T-helper 22 cell (primary cell): ENCODE measurements at places on chromosomes 1 and 21.

- DNase-seq, result no peak
Observed at GRCh38 chr1:179550746-179551682, 24.7 kb downstream of the NPHS2 start.

DNA sequence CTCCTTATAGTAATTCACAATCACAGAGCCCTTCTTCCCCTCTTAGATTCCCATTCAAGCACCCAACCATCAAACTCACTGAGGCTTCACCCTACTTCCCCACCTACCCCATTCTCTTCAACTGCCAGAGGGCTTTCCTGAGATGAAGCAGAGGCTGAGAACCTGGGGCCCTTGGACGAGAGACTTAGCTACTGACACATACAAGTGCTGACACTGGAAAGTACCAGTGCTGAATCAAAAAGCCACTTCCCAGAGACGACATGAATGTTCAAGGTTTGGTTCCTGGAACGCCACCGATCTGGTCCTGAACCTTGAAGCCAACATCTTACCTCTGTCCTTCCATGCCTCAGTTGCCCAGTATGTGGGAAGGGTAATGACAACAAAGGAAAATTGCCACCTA lies 16.6 kb upstream of the RAP1A start:
- DNase-seq, result no peak

- no peak for DNase-seq
Observed at GRCh38 chr1:1237874-1238701, 6.1 kb downstream of the B3GALT6 start.

- no peak for DNase-seq
Observed at GRCh38 chr1:6241107-6241886, 2.7 kb upstream of the HES3 start.

DNA sequence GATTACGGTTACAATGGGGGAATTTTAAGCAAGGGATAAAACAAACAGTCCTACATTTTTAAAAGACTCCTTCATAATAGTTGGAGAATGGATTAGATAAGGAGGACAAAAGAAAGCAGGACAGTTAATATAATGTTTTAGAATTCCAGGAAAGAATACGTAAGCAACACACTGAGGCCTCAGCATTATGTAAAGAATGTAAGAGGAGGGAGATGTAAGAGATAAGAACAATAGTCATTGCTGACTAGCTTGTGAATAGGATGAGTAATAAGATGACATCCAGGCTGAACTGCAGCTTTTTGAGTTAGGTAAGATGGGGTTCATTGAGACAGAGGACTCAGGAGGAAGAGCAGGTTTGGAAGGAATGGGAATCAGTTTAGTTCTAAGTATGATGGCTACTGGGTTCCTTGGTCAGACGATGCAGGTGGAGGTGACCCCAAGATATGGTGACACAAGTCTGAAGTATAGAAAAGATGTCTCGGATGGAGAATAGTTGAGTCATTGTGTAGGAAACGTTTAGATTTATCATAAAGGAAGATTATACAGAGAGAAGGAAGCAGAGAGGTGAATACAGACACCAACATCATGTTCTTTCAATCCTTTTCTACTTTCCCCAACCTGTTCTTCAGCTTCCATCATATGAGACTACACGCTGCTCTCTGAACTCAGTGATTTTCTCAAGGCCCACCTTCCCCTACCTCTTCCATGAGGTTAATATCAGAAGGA lies 372.8 kb downstream of the PTBP2 start:
- no peak for DNase-seq

DNA sequence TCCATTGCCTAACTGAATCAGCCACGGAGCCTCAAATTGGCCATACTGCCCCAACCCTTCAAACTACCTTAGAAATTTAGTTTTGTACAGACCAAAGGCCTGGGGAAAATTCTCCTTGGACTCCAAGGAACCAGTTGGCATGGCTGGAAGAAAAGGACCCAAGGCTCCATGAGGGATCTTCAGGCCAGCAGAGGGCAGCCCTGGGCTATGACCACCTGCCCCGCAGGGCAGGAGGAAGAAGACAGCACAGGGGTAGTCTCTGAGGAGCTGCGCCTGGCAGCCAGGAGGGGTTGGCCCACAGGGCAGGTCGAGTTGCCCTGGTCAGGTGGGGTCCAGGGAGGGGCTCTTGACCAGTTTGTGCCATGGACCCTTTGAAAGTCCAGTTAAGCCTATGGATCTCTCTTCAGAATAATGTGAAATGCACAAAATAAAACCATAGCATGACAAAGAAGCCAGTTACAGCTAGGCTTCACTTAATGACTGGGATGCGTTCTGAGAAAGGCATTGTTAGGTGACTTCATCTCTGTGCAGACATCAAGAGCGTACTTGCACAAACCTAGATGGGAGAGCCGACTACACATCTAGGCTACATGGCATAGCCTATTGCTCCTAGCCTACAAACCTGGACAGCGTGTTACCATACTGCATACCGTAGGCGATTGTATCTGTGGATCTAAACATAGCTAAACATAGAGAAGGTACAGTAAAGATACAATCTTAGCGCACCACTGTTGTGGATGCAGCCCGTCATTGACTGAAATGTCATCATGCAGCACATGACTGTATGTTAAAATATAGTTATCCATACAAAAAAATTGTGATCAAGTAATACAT lies 26.1 kb downstream of the CACNA1S start:
- DNase-seq, result no peak

GRCh38 chr1:71339238-71339637 lies 258.4 kb upstream of the ZRANB2 start:
- DNase-seq, result no peak

DNA sequence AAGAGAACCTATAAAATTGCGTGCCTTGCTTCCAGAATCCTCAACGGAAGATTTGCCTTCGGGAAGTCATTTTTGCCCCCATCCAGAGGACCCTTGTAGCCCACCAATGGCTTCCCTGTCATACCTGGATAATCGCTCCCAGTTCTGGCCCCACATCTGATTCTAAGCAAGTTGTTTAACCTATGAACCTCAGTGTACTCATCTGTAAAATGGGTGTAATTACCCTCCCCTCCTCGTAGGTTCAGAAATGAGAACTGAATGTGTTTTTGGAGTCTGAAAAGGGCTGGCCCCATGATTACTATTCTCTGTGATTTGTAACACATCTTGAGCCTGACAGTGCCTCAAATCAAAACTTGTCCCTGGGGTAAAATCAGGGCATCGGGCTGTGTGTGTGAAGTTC lies 81.6 kb upstream of the TMEM51 start:
- no peak for DNase-seq

GRCh38 chr1:211753649-211754251 lies 76.8 kb downstream of the LPGAT1 start:
- DNase-seq, result no peak

DNA sequence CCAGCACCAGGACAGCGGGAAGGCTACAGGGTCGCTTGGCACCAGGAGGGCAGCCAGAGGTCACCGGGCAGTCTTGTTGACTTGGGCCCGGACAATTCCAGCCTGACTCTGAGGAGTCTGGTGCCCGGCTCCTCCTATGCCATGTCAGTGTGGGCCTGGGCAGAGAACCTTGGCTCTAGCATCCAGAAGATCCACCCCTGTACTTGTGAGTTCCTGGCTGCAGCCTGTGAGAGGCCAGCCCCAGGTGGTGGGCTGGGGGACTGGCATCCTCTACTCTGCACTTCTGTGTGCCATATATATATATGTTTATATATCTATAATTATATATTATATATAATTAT lies 11.6 kb upstream of the PTPN7 start:
- DNase-seq, result no peak

GRCh38 chr1:109691759-109692158 lies 4.1 kb downstream of the GSTM1 start:
- DNase-seq, result no peak

DNA sequence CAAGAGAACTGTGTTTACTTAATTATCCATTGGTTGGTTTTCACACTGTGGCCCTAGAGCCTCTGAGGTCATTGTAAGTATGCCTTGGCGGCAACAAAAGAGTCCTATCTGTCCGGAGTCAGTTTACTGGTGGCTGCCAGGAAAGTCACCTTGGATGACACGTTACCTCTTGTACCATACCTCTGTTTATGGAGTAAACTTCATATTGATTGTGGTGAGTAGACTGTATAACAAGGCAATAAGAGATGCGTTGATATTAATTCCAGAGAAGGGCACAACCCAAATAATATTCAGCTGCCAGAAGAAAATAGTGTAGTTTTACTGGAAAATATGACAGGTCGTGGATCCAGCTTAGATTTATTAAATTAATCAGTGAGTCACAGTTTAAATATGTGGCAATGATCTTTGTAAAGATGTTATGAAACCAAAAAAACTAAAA lies 20.4 kb upstream of the KIF14 start:
- no peak for DNase-seq

- no peak for DNase-seq
Observed at GRCh38 chr21:38853421-38853919, 47.7 kb downstream of the ETS2 start.
